NCI-H748 treated with DMSO at 0.1 percent for 48 hours (cell line): ENCODE measurements at places on chromosomes 16 and 17.
A peak's percentile ranks its signal among the peaks of the same experiment; 100 is the strongest.

DNA sequence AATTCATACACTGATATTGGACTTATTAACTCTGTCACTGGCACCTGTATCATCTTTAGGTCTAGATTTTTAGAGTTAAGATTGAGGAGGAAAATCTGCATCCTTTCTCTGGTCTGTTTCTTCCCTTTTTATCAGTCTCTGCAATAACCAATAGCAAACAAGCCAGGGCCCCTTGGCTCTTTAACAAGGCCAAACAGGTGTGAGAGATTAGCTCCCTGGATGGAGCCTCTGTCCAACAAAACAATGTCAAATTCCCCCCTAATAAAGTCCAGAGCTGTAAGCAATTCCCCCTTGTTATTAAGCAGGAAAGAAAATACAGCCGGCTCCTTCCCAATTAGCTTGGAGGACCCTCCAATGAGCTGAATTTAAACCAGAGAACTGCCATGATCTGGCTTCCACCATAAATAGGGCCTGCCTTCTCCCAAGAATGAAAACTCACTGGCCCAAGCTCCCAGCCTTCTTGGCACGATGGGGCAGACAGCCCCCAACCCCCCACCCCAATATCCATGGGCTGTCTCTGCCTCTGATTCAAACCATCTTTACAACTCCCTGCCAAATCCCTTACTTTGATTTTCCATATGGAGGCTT is 56.1 kb upstream of the SOX9 start:
- no peak for DNase-seq

GRCh38 chr17:35088881-35089585 is 25.5 kb upstream of the RFFL start:
- DNase-seq, result peak; percentile 66

GRCh38 chr16:9906218-9906617 is 276.0 kb downstream of the GRIN2A start:
- DNase-seq, result no peak

DNA sequence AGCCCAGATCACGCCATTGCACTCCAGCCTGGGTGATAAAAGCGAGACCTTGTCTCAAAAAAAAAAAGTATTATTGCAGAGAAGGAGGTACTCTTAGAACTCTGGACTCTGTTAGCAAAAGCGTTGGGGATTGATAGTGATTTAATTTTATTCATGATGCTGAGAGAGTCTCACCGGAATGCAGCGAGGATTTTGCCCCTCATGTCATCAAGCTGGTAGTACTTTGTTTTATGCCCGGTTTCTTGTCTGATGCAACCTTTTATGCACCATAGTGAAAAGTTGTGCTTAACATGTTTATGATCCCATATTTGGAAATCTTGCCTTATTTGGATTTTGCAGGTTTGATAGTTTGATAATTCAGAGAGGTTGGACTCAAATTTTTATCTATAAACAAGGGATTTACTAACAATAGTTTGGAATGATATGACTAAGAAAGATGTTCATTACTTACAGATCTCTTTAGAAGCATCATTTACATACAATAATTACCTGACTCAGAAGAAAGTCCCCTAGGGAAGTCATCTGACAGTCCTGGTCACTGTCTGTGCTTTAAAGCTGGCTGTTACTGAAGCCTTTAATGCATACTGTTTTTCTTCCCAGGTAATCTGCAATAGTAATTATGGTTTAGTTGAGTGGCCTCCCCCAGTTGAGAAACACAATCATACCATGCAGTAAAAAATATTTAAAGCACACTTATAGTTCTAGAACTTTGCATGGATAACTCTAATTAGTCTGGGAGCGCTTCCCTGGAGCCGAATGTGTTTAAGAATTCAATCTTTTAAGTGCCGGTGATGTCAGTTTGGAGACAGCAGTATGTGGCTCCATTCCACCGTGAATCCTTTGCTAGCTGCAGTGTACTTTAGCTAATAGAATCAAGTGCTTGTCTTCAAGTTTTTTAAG is 120.9 kb downstream of the PRKCA start:
- no peak for DNase-seq

DNA sequence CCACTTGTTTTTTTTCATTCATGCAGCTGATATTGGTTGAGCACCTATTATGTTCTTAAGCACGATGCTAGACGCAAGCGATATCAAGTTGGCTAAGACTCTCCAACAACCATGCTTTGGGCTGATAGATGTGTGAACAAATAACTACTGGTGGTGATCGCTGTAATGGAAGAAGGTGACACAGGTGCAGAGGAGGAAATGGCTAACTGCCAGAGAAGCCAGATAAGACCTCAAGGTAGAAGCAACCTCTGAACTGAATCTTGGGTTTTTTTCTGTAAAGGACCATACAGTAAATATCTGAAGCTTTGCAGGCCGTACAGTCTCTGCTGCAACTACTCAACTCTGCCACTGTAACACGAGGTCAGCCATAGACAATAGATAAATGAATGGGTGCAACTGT is 97.9 kb downstream of the C17orf67 start:
- DNase-seq, result no peak

- no peak for DNase-seq
Measured at GRCh38 chr17:58086953-58087352, 3.7 kb downstream of the DYNLL2 start.

GRCh38 chr17:8069587-8069860 is 18.0 kb downstream of the ALOX12B start:
- DNase-seq, result no peak

GRCh38 chr17:17900615-17901520 is 64.1 kb upstream of the SREBF1 start:
- no peak for DNase-seq

GRCh38 chr17:7020894-7021664 is 1.8 kb upstream of the BCL6B start:
- DNase-seq, result no peak

DNA sequence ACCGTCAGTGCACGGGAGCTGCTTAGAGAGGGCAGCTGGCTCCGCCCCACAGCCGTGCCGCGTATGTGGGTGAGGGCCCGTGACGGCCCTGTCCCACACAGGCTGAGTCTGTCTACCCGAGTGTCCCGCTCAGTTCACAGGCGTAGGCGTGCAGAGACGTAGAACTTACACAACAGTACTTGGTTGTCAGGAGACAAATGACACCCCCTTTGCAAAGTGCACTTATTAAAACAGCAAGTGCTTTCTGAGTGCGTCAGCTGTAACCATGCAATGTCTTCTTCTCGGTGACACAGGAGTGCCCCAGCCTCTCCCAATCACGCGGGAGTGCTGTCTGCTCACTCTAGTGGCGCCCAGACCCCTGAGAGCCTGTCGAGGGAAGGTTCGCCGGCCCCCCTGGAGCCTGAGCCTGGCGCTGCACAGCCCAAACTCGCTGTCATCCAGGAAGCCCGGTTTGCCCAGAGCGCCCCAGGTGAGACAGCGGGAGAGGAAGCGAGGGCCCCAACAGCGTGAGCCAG is 64.2 kb downstream of the FOXK2 start:
- no peak for DNase-seq

DNA sequence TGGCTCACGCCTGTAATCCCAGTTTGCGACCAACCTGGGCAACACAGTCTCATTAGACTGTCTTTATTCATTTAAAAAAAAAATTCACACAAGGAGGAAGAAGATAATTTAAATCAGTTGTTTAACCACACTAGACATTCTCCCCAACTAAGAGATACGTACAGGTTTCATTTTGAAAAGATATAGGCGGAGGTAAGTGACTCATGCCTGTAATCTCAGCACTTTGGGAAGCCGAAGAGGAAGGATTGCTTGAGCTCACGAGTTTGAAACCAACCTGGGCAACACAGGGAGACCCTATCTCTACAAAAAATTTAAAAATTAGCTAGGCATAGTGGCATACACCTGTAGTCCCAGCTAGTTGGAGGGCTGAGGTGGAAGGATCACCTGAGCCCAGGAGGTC is 5.3 kb downstream of the CMTM4 start:
- DNase-seq, result no peak
